Activated CD8-positive, alpha-beta T cell treated with anti-CD3 and anti-CD28 coated beads for 36 hours (primary cell): ENCODE measurements at places on chromosomes 2 and 18. TPM values are rescaled to one million over a fixed set of nuclear protein-coding genes. Genes with fewer than 3 reads are reported as not detected.
A peak's percentile ranks its signal among the peaks of the same experiment; 100 is the strongest.

- DNase-seq, result no peak
These were observed 426.0 kb downstream of the MBD2 start for GRCh38 chr18:53798516-53798915.

- DNase-seq, result no peak
These were observed 786.3 kb upstream of the FSHR start for GRCh38 chr2:49940626-49941025.

GRCh38 chr2:172461591-172462372, 34.4 kb downstream of the ITGA6 start:
- peak; percentile 76 for DNase-seq

HAT1 gene
- total RNA-seq, result 79.4 TPM
